KBM-7 (cell line): ENCODE measurements at places on chromosomes 5 and 9.
A peak's percentile ranks its signal among the peaks of the same experiment; 100 is the strongest.

GRCh38 chr9:100419166-100419565, 7.8 kb upstream of the MSANTD3 start:
- DNase-seq = no peak

GRCh38 chr5:179916523-179916922, 8.8 kb upstream of the TBC1D9B start:
- no peak for DNase-seq

DNA sequence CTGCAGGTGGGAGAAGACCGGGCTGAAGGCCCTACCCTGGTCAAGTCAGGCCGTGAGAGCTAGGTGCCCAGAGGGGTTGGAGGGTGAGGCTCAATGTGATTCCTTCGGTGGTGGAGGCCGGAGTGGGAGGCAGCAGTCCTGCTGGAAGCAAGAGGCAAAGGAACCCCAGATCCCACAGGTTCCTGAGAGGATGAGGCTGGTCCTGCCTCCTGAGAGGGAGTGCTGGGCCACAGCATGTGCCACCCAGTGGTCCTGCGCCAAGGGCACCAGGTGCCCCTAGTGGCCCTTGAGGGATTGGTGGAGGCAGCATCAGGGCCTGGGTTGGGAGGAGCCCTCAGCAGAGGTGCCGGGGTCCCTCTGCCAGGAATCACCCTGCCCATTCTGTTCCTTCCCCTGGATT, 59.1 kb downstream of the BARX1 start:
- no peak for DNase-seq

DNA sequence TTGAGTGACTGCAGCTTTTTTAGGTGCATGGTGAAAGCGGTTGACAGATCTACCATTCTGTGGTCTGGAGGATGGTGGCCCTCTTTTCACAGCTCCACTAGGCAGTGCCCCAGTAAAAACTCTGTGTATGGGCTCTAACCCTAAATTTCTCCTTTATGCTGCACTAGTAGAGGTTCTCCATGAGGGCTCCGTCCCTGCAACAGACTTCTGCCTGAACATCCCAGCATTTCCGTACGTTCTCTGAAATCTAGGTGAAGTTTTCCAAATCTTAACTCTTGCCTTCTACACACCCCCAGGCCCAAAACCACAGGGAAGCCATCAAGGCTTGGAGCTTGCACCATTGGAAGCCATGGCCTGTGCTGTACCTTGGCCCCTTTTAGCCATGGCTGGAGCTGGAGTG, 1898.1 kb upstream of the NUDT12 start:
- DNase-seq = no peak

DNA sequence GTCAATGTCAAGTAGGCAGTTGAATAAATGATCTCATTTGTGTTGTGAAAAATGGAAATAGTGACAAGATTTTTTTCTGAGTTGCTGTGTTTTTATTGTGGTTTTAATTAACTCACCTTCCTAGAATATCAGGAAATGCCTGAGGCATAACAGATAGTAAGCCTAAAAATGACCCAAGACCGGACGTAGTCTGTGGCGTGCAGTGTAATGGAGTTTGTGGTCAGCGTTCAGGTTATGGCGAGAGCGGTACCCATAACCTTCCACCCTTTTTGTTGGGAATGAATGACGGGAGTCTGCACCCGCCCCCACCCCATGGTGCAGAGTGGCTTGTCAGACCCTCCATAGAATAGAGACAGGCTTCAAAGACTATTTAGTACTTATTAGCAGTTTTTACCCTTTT, 119.3 kb downstream of the GALNT10 start:
- DNase-seq = no peak

- DNase-seq = no peak
These were observed 379.5 kb downstream of the CDH18 start for GRCh38 chr5:19608444-19609002.

DNA sequence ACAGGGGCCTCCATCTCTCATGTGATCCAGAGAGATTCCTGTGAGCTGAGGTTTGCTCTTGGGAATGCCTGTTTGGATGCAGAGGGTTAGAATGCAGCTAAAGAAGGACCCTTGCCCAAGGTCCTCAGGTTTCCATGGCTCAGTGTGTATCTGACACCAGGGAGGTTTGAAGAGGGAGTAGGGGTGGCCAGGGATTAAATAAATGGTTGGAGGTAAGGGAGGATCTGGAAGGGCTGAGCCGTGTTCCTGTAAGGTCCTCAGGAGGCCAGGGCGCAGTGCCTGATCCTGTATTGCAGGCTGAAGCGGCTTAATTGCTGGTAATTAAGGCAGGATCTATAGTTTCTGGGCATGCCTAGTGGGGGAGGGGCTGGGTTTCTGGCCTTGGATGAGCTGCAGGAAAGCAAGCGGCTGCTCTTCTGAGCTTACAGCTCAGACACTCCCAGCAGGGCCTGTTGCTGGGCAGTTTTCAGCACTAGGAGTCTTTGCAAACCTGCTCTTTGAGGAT, 41.5 kb upstream of the MAP1B start:
- DNase-seq = no peak

GRCh38 chr9:131959056-131959455, 120.6 kb downstream of the MED27 start:
- DNase-seq = no peak

- no peak for DNase-seq
These were observed 10.8 kb downstream of the FIBCD1 start for GRCh38 chr9:130927995-130928900.

GRCh38 chr9:132671620-132672412, 1.6 kb downstream of the GTF3C4 start:
- peak; percentile 16 for DNase-seq

- DNase-seq = no peak
These were observed 793.2 kb upstream of the RGMB start for GRCh38 chr5:97980291-97980690.

GRCh38 chr5:73903169-73903568, 277.2 kb downstream of the ARHGEF28 start:
- no peak for DNase-seq

DNA sequence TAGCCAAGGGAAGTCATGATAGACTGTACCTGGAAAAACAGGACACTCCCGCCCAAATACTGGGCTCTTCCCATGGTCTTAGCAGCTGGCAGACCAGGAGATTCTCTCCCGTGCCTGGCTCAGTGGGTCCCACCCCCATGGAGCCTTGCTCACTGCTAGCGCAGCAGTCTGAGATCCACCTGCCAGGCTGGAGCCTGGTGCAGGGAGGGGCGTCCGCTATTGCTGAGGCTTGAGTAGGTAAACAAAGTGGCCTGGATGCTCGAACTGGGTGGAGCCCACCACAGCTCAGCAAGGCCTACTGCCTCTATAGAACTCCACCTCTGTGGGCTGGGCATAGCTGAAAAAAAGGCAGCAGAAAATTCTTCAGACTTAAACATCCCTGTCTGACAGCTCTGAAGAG, 10.1 kb upstream of the THG1L start:
- DNase-seq = no peak

- DNase-seq = no peak
These were observed 111.0 kb downstream of the KLHL3 start for GRCh38 chr5:137624786-137625349.

DNA sequence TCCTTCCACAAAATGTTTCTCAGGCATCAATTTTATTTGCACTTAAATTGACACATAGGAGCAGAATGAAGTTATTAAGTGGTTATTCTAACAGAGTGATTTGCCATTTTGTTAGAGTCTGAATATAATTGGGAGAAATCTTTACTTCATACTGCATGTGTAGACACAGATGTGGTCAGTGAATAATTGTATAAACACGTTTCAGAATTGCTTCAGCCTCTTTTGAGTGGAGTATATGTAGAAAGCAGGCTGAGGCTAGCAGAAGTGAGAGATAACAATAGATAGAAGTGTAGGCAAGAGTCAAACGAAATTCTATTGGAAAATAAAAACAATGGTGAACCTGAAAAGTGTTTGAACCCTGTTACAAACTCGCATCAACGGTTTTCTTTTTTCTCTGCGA, 270.7 kb downstream of the TMEM167A start:
- DNase-seq = no peak

DNA sequence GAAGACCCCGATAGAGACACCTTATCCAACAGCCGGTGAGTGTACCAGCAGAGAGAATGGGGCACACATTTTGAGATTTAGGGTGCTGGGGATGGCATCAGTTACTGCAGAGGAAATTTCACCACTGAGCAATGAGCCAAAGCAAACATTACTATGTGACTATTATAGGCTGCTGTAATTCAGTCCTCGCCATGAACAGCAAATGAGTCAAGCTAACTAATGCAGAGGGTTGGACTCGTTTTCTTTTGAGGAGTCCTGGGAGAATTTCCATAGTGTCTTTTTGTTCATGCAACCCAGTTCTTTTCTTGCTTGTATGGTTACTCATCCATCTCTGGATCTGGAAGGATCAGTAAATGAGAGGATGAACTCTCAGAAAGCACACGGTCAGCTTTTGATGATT, 323.8 kb downstream of the PSAT1 start:
- no peak for DNase-seq

- no peak for DNase-seq
These were observed 86.5 kb upstream of the NEURL1B start for GRCh38 chr5:172554562-172554961.

DNA sequence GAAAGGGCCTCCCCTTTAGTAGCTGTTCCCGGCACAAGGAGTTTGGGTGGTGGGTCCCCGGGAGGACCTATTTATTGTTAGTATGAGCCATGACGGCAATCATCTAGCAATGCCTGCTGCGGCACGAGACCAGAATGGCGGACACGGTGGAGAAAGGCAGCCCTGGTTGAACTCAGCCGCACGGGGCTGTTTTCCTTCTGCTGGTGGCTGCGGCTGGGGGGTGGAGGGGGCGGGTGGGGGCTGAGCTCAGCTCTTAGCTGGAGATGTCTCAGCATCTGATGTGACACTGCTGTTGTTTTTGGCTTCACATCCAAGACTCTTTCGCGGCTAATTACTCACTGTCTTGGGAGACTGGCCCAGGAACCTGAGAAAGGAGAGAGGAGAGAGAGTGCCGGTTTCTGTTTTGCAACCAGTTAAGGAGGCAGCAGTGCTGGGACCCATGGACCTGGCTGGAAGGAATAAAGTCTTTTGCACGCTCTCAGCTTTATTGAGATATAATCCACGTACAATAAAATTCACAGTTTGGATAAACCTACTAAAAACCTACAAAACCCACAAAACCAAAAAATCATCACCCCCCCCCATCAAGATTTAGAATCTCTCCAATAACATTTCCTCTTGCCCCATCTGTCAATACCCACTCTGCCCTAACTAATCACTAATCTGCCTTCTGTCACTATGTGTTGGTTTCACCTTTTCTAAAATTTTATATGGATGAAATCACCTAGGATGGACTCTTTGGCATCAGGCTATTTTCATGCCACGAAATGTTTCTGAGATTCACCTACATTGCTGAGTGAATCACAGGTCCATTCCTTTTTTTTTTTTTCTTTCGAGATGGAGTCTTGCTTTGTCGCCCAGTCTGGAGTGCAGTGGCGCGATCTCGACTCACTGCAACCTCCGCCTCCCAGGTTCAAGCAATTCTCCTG, 81.8 kb upstream of the NEURL1B start:
- DNase-seq = no peak

GRCh38 chr5:62296998-62297397, 9.0 kb upstream of the KIF2A start:
- no peak for DNase-seq

- no peak for DNase-seq
These were observed 7.9 kb upstream of the ENTREP1 start for GRCh38 chr9:69317081-69317480.

GRCh38 chr5:169861934-169862333, 118.4 kb downstream of the INSYN2B start:
- no peak for DNase-seq

- no peak for DNase-seq
These were observed 569.2 kb downstream of the PRR16 start for GRCh38 chr5:121033334-121033733.

GRCh38 chr9:32340361-32340760, 44.1 kb upstream of the ACO1 start:
- DNase-seq = no peak

GRCh38 chr9:124517600-124517999, 10.4 kb upstream of the NR5A1 start:
- DNase-seq = no peak

DNA sequence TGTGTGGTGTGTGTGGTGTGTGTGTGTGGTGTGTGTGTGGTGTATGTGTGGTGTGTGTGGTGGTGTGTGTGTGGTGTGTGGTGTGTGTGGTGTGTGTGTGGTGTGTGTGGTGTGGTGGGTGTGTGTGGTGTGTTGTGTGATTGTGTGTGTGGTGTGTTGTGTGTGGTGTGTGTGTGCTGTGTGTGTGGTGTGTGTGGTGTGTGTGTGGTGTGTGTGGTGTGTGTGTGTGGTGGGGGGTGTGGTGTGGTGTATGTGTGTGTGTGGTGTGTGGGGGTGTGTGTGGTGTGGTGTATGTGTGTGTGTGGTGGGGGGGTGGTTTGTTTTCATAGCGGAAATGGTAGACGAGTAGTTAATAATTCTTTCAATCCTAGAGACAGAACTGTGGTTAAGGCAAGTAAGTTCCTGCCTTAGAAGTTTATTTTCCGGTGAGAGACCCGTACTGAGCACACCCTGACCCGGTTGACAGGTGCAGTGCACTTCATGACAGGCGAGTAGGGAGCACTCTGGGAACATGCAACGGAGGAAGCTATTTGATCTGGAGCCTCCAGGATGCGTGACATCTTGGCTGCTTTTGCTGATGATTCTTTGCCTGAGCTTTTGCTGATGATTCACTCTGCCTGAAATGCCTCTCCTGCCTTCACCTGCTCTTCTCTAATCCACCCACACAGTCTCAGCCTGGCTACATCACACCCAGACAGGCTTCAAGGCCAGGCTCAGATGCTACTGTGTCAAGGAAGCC, 21.7 kb upstream of the FAT2 start:
- no peak for DNase-seq

- no peak for DNase-seq
These were observed 192.3 kb downstream of the ATPSCKMT start for GRCh38 chr5:10057356-10057755.

DNA sequence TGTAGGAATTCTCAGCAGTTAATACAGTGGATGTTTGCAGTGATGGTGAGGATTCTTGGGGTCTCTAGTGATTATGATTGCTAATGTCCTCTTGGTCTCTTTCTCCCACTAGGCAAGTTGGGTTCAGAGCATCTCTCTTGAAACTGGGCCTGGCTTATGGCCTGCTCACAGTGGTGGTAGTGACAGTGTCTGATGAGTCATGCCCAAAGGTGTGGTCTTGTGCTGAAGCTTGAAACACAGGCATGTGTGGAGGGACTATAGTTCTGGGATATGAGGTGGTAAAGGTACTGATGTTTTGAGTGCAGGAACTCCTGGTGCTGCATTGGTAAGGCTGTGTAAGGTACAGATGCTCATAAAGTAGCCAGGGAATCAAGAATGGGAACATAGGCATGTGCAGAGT, 231.1 kb downstream of the FAM170A start:
- no peak for DNase-seq

GRCh38 chr9:121956808-121957207, 136.3 kb downstream of the TTLL11 start:
- no peak for DNase-seq

- DNase-seq = no peak
These were observed 53.3 kb upstream of the SPATA31D4 start for GRCh38 chr9:81874931-81875330.

GRCh38 chr5:161442471-161442870, 104.1 kb downstream of the GABRB2 start:
- DNase-seq = no peak

GRCh38 chr5:149902177-149902576, 42.4 kb downstream of the PDE6A start:
- DNase-seq = peak; percentile 16

- DNase-seq = no peak
These were observed 25.8 kb upstream of the CD180 start for GRCh38 chr5:67222243-67223025.
